NCI-H2081 treated with DMSO at 0.1 percent for 48 hours (cell line): ENCODE measurements at places on chromosomes 5 and 9.

- DNase-seq: no peak
Observed at GRCh38 chr5:87872986-87873385, 395.7 kb downstream of the TMEM161B start.

DNA sequence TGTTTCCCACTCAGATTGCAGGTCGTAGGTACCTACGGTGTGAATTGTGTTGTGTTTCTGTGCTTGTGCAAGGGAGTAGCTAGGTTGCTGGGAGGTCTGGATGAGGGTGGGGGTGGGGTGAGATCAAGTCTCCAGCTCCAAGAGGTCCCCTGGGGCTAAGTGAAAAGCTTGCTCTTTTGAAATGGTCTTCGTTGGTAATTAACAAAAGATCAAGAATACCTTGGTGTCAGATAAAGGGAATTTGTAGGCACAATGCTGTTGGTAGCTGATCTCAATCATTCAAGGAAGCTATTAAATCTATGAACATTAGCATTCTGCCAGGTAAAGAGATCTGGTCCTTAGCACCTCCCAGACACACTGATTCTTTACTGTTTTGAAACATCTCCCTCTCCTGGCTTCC, 928 bp upstream of the PCDHGC4 start:
- DNase-seq: no peak

DNA sequence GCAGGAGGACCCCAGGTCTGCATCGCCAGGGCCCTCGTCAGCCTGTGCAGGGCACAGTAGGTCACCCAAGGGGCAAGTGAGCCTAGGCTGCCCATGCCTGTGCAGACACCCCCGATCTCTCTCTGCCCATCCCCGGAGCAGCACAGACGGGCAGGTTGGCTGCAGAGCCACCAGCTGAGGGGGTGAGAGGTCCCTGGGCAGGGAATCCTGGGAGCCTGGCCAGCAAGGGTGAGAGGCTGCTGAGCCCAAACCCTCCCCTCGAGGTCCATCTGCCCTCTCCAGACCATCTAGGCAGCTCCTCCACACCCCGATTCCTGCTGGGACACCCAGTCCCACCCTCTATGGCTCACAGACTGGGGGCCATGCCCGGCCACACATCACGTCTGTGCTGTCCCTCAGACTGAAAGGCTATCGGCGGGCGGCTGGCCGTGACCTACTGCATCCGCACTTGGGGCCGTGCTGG, 2.8 kb upstream of the DPP7 start:
- DNase-seq: no peak

DNA sequence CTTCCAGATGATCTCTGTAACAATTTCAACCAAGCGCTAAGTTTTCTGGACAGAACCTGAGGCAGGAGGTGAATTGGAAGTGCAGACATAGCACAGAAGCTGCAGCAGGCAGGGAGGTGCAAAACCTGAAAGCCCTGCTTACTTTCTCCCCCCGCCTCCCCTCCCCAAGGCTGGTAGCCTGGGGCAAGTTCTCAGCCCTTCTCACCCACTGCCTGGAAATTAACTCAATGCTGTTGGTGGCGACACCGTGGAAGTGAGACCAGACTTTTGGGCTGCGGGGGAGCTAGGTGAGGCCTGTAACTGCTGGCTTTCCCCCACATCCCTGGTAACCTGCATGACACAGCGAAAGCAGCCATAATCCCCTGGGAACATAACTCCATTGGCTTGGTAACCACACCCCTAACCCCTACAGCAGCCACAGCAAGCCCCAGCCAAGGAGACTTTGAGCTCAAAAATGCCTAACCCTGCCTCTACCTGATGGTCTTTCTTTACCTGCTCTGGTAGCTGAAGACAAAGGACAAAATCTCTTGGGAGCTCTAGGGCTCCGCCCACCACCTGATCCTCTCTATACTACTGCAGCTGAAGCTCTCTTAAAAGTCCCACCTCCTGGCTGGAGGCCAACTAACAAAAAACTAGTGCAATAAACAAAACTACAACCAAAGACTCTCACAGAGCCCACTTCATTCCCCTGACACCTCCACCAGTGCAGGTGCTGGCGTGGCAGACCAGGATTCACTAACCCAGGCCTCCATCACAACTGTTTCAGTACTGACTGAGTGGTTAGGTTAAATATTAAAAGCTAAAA, 11.9 kb upstream of the OR13C8 start:
- no peak for DNase-seq

DNA sequence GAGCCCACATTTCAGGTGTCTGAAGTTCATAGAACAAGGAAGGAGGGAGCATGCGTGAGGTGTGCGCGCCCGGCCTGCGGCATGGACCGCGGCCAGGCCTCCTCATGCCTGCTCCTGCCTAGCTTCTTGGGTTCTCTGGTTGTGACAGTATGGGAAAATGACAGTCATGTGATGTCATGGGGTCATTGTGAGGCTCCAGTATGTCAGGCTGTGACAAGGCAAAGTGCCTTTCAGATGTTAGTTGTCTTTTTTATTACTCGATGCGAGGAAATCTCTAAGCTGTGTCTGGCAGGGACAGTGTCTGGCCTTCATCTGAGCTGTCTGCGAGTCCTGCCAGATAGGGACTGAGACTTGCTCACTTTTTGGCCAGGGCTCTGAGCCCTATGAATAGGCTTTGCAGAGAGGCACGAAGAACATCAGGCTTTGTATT, 13.3 kb downstream of the UCK1 start:
- no peak for DNase-seq

DNA sequence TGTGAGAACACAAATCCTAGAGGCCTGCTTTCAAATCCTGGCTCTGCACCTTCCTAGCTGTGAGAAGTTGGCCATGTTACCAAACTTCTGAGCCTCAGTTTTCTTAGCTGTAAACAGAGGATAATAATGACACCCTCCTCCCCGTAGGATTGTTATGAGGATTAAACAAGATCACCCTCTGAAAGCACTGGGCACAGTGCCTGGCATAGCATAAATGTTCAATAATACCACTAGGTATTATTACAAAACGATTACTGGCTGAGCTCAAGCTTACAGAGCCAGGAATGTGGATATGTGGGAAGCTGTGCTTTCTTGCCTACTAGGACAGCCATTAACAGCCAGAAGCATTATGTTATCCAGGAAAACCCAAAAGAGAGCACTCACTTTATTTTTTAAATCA, 30.8 kb upstream of the POU4F3 start:
- DNase-seq: no peak
